ENCODE measurements at places on chromosomes 1 and 21.
A peak's percentile ranks its signal among the peaks of the same experiment; 100 is the strongest.

- DNase-seq = no peak
Observed at GRCh38 chr1:110056285-110056683, 14.2 kb downstream of the ALX3 start.

GRCh38 chr1:111565968-111566367 is 53.6 kb upstream of the RAP1A start:
- no peak for DNase-seq

DNA sequence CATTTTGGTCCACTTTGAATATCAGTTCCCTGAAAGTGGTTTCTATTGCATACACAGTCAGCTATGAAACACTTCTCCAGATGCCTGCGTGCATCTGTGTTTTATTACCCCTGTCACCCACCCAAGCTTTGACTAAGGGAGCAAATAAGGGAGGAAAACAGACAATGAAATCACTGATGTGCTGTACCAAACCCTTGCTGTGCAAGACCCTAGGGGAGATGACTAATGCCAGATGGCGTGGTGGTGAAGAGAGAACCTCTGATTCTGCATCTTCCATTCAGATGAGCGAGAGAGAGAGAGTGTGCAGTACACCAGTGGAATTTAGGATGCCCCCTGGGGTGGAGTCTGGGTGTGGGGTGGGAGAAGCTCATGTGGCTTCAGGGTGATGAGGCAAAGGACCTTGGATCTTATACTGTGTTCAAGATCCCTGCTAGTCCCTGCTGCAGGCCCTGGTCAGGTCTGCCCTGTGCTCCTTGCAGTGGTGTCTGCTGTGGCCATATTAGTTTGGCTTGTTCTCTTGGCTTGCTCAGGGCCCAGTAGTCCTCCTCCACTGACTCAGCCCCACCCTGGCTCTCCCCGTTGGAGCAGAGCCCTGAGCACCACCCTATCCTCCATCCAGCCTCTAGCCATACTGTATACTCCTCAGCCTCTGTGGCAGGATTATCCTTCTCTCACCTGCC is 18.5 kb downstream of the CLCA1 start:
- DNase-seq = no peak

DNA sequence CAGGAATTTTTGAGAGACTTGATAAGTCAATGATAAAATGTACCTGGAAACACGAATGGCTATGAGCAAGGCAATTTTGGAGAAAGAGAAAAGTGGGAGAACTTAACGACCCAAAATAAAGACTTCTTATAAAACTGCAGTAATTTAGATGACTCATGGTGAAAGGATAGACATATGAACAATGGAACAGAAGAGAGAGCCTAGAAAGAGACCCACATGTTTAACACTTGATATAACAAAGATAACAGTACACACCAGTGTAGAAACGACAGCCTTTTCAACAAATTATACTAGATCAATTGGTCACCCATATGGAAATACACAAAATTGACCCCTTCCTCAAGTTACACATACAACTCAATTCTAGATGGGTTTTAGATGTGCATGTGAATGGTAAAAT is 117.5 kb upstream of the GALNT2 start:
- DNase-seq = no peak

DNA sequence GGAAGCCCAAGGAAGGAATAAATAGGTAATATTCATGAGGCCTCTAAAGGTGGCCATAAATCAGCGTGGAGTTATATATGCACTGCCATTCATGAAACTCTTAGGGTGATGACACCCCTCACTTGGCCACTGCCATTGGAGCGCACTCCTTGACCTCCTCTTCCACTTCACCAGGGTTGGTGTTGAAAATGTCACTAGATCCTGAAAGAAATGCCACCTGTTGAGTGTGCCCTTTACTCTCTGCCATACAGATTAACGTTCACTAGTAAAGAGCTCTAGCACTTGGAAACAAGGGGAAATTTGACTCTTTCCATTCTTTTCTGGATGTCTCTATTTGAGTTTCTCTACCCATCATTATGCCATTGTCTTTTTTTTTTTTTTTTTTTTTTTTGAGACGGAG is 83.5 kb upstream of the GREM2 start:
- no peak for DNase-seq

DNA sequence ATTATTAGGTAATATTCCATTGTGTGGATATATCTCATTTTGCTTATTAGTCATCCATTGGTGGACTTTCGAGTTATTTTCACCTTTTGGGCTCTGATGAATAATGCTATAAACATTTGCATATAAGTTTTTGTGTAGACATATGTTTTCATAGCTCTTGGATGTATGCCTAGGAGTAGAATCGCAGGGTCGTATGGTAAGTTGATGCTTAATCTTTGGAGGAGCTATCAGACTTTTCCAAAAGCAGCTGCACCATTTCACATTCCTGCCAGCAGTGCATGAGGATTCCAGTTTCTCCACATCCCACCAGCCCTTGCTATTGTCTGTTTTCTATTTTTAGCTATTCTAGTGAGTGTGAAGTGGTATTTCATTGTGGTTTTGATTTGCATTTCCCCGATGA is 120.3 kb upstream of the TMEM51 start:
- no peak for DNase-seq

DNA sequence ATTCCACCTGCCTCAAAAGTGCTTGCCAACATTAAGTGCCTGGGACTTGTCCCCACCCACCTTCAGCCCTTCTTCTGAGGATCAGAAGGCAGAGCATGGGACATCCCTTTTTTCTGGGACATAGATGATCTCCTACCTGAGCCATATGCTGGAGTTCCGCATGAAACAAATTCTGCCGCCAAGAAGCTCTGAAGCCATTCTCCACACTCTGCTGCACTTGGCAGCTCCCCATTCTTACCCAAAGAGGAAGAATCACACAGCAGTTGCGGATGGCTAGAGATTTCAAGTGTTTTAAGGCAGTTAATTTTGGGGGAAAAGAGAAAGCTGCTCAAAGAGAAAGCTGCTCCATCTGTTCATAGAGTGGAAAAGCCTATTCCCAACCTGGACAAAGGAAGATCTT is 197.3 kb upstream of the COA6 start:
- no peak for DNase-seq

DNA sequence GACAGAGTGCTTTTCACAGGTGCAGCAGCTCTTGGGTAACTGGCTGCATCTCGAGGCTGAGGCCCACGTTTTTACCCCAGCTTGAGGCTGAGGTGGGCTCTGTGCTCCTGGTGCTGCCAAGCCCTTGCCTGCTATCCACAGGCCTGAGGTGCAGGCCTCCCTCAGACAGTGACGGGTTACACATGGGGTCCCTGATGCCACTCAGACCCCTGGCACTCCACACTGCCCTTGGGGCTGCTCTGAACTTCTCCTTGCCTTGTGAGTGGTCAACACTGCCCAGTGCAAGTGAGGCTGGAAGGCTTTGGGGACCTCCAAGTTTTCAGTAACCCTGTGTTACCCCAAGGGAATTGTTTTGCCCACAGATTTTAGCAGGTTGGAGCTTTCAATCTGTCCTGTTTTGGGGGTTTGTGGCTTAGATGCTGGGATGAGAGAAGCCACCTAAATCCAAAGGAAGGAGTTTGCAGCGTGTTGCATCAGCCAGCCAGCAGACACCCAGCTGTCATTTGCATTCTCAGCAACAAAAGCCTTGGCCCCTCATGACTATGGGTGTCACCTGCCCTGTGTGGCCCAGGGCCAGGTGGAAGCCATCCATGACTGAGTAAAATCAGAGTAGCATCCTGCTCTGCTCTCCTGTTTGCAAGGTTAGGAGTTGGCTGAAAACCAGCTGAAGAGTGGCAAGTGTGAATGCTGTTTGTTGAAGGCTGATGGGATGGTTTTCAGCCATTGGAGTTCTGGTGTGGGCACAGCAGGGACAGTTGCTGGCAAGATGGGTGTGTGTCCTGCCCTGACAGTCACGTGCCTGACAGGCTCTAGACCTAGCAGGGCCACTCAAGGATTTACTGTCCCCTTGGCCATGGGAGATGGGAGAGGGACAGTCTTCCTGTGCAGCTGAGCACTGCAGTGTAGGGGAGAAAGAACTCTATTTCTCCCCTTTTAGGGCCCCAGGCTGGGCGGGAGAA is 3.2 kb downstream of the RNF187 start:
- DNase-seq = peak; percentile 91

DNA sequence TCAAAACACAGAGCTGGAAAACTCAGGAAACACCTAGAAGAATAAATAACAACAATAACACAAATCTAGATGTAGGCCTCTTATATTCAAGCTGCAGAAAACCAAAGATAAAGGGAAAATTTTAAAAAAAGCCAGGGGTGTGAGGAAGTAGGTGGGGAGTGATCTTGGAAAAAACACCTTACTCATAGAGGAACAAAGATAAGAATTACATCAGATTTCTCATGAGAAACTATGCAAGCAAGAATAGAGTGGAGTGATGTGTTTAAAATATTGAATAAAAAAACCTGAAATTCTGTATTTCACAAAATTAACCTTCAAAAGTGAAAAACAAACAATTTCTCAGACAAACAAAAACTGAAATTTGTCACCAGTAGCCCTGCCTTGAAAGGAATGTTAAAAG is 265.5 kb upstream of the RGS18 start:
- no peak for DNase-seq

- DNase-seq = no peak
Observed at GRCh38 chr1:99326215-99326949, 62.1 kb downstream of the PLPPR4 start.

DNA sequence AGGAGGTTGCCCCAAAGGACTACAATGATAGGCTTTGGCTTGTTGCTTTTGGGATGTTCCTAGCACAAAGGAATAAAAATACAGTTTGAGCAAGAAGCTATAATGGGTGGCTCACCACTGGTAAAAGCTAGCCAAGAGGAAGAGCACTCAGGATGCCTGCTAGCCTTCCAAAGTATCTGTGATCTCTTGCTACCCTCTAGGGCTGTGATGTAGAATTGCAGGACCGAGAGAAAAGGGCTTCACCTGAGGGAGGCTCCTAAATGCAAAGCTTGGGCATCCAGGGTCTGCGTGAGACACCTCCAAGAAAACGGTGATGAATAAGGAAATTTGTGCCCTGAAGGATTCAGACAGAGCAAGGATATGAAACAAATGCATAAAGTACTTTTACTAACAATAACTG is 17.7 kb downstream of the IVL start:
- DNase-seq = no peak

DNA sequence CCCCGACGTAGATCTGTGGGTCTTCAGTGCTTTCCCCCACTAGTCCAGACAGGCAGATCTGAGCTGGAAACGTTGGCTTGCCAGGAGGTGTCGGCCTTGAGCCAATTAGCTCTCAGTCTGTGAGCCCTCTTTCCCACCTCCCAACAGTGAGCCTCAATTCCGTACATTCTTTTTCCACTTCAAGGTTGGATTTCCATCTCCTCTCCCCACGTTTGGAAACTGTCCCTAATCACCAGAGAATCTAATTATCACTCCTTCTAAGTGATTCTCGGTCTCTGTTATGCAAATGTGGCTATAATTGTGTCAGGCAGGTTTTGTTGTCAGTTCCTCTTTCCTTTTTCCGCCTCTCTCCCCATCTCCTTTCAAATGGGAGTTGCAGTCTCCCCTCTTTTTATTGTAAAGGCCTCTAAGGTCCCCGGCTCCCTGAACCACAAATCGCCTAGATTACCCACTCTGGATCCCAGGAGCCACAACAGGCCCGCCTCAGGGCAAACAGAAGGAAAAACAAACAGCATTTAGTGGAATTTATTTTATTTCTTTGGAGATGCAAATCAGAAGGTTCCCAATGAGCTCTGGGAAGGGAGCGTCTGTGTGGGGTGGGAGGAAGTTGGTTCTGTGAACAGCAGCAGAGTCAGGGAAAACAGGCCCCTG is 29.4 kb upstream of the LRRN2 start:
- DNase-seq = no peak

GRCh38 chr1:94738371-94738770 is 81.8 kb upstream of the SLC44A3 start:
- no peak for DNase-seq

GRCh38 chr1:115929881-115930280 is 46.4 kb upstream of the SLC22A15 start:
- no peak for DNase-seq

GRCh38 chr1:1021010-1021919 is 1.3 kb downstream of the AGRN start:
- peak; percentile 35 for DNase-seq

DNA sequence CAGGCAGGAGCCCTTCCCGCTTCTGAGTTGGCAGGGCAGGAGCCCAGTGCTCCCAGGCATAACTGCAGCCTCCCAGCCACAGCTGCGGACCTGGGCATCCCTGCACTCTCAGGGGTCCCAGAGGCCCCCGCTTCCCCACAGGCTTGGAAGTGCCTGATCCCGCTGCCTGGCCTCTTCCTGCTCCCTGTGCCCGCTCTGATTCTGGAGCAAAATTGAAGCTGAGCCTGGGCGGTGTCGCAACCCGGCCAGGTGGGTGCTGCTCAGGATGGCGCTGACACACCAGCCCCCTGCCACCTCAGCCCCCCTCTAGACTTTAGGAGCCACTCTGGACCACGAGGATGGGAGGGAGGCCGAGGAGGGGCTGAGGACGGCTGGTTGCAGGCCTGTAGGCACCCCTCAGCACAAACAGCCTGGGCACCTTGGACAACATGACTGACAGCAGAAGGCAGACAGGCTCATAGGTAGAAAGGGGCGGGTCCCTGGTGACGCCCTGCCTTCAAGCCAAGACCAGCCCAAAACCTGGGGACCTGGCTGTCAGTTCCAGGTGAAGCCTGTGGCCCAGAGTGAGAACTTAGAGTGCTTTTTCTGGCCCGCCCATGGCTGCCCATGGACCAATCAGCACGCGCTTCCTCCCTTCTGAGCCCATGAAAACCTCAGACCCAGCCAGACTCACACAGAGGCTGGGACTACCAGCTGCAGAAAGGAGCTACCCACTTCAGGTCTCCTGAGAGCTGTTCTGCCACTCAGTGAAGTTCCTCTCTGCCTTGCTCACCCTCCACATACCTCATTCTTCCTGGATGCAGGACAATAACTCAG is 7.2 kb downstream of the HLCS start:
- DNase-seq = no peak

DNA sequence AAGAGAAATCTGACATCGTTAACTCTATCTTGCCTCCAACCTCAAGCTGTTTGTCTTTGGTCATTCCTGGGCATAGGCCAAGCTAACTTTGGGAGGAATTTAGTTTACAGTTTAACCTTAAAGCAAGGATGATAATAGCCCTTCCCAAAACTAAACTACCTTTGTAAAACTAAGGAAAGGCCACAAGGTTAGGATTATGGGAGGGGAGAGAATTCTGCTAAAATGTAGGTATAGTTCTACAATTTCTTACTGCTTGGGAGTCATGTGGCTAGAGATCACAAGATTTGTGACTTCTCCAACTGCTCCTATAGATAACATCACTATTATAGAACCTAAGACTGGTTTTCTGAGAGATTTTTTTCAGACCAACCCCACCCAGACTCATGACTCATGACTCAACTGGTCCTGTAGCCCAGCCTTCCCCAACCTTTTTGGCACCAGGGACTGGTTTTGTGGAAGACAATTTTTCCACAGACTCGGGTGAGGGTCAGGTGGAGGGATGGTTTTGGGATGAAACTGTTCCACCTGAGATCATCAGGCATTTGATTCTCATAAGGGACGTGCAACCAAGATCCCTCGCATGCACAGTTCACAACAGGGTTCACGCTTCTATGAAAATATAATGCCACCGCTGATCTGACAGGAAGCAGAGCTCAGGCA is 70.7 kb upstream of the MUTYH start:
- no peak for DNase-seq
